ENCODE measurements at places on chromosomes 12 and 14. TPM values are rescaled to one million over a fixed set of nuclear protein-coding genes. Genes with fewer than 3 reads are reported as not detected.

The LRTM2 gene
- total RNA-seq: not detected

The CACNB3 gene
- total RNA-seq: 31.2 TPM

The LPAR5 gene
- 0.59 TPM for total RNA-seq

The CRIP2 gene
- 92.8 TPM for total RNA-seq

The RAB5B gene
- total RNA-seq: 37.8 TPM

The FBLN5 gene
- 1.5 TPM for total RNA-seq

The MANSC4 gene
- not detected for total RNA-seq

The STAC3 gene
- 0.53 TPM for total RNA-seq

The COCH gene
- 20.4 TPM for total RNA-seq

The CLEC4D gene
- total RNA-seq: not detected

The PLEKHD1 gene
- total RNA-seq: 0.03 TPM

The DACT1 gene
- 0.81 TPM for total RNA-seq

The TAS2R19 gene
- not detected for total RNA-seq

The SLC17A8 gene
- total RNA-seq: not detected

The FAM186B gene
- 0.08 TPM for total RNA-seq

The PRH2 gene
- total RNA-seq: not detected

The KRT85 gene
- not detected for total RNA-seq
